ENCODE measurements at places on chromosomes 11 and 22. TPM values are rescaled to one million over a fixed set of nuclear protein-coding genes. Genes with fewer than 3 reads are reported as not detected.

OR10A2 gene
- total RNA-seq = not detected

BLID gene
- total RNA-seq = 46.5 TPM

CCDC88B gene
- total RNA-seq = 1.8 TPM

EMSY gene
- 21.1 TPM for total RNA-seq

RASD2 gene
- total RNA-seq = not detected

ATP6V1E1 gene
- 86.0 TPM for total RNA-seq

CDC42EP1 gene
- 26.5 TPM for total RNA-seq

LRRC32 gene
- 36.7 TPM for total RNA-seq

VSIG2 gene
- total RNA-seq = not detected

MGAT3 gene
- not detected for total RNA-seq

NFAM1 gene
- not detected for total RNA-seq

NAALAD2 gene
- 0.73 TPM for total RNA-seq

OR51G1 gene
- not detected for total RNA-seq

PHETA2 gene
- total RNA-seq = 10.7 TPM

JAML gene
- not detected for total RNA-seq

C11orf87 gene
- total RNA-seq = not detected

LRRC55 gene
- total RNA-seq = not detected

SHISA8 gene
- not detected for total RNA-seq

TREH gene
- not detected for total RNA-seq

OR2AG2 gene
- total RNA-seq = under 0.01 TPM

RAG1 gene
- 0.20 TPM for total RNA-seq
